B cell (primary cell): ENCODE measurements at places on chromosomes 6 and 20. TPM values are rescaled to one million over a fixed set of nuclear protein-coding genes. Genes with fewer than 3 reads are reported as not detected.

The DYNLT1 gene
- 34.8 and 38.5 TPM in 2 replicates for total RNA-seq

The NRSN1 gene
- not detected in 2 replicates for total RNA-seq

The C6orf141 gene
- not detected in 2 replicates for total RNA-seq

The CDC5L gene
- total RNA-seq = 22.2 and 22.5 TPM in 2 replicates

The GGTLC1 gene
- total RNA-seq = not detected in 2 replicates

The LIME1 gene
- total RNA-seq = 14.5 and 14.8 TPM in 2 replicates

The ZC2HC1B gene
- 0.84 and 0.92 TPM in 2 replicates for total RNA-seq

The HLA-DOB gene
- total RNA-seq = 109 TPM in 2 replicates

The RSPH3 gene
- total RNA-seq = 2.9 and 3.4 TPM in 2 replicates

The CDSN gene
- not detected in 2 replicates for total RNA-seq

The HMGCLL1 gene
- total RNA-seq = not detected in 2 replicates

The FAM83C gene
- not detected in 2 replicates for total RNA-seq

The GLYATL3 gene
- total RNA-seq = not detected in 2 replicates
